ENCODE measurements at places on chromosomes 11 and 22.

DNA sequence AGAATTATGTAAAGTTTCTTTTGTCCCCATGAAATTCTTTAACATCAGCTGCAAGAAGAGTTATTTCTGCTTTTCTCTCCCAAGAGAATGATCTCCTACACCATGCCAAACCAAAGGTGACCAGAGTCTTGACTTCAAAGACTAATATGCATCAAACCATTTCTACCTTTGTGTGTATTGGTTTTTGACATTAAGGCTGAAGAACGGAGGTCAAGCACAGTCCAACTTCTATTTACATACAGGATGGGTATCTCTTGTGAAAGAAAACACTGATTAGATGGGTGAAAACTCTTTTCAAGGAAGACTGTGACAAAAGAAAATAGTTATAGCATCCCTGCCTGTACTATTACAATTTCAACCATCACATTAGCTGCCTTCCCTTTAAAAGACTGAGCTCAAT is 256.3 kb downstream of the CADM1 start:
- no peak for DNase-seq

DNA sequence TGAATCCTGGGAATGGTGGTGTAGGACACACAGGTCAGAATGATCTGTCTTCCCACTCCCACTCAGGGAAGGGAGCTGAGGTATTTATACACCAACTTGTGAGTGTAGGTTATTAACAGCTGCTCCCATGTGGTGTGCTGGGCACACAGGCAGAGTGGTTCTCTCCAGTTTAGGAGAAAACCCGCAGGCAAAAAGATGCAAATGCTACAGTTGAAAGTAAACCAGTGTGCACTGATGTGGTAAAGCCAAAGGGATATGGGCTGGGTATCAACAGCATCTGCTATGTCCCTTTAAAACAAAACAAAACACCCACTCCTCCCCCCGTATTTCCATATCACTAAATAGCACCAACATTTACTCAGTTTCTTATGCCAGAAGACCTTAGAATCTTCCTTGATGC is 75.4 kb upstream of the SYT13 start:
- DNase-seq, result no peak

- DNase-seq, result no peak
Measured at GRCh38 chr11:48216510-48216909, at the start of gene OR4B1. Gene OR4B1, plus strand, starts transcription at chr11:48216810. Its CDS starts 0 bp downstream, at chr11:48216810.

DNA sequence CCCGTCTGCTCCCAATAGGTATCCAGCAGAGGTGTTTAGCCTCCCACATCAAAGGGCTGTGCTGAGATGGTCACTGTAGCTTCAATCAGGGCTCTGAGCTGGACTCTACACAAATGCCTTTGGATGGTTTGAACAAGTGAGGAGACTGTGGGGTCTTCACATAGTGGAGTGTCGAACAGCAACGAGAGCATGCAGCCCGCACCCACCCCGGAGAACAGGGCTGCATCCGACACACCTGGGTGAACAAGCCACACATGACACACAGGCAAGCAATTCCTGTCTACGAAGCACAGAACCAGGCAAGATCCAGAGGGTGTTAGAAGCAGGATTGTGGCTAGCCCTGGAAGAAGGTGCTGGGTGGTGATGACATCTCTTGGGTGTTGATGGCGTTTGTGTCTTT is 58.0 kb upstream of the FGF3 start:
- DNase-seq, result no peak

DNA sequence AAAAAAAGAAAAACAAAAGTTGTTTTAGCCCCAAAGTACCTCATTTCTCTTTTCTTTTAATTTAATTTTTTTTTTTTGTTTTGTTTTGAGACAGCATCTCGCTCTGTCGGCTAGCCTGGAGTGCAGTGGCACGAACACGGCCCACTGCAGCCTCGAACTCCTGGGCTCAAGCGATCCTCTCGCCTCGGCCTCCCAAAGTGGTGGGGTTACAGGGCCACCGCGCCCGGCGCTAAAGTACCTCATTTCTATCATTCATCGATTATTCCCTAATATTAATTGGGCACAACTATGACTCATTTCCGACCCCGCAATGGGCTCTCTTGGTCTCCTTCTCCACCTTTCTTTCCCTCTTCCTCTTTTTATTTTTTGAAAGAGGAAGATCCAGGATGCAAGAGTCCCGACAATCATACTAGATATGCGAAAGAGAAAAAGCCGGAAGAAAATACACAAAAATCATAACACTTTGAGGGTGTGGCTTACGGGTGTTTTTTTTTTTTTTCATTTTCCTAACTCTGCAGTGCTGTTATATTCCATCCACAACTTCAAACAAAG is 475 bp upstream of the AIP start:
- no peak for DNase-seq

GRCh38 chr11:123200264-123200663 is 5.2 kb upstream of the CLMP start:
- DNase-seq, result no peak

DNA sequence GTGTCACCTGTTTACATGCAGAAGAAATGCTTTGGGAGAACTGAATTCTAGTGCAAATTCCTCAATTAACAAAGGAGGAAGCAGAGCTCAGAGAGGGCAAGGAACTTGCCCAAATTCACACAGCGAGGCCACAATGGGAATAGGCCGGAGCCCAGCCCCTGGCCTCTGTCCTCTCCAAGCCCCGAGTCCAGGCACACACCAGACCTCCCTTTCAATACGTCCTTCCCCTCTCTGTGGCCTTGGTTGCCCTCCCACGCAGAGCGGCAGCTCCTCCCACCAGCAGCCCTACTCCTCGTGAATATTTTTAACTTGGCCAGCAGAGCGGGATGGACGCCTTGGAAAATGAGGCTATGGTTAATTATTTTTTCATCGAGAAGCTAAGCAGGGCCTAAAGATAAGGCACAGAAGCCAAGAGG is 1.6 kb upstream of the CARD10 start:
- no peak for DNase-seq

DNA sequence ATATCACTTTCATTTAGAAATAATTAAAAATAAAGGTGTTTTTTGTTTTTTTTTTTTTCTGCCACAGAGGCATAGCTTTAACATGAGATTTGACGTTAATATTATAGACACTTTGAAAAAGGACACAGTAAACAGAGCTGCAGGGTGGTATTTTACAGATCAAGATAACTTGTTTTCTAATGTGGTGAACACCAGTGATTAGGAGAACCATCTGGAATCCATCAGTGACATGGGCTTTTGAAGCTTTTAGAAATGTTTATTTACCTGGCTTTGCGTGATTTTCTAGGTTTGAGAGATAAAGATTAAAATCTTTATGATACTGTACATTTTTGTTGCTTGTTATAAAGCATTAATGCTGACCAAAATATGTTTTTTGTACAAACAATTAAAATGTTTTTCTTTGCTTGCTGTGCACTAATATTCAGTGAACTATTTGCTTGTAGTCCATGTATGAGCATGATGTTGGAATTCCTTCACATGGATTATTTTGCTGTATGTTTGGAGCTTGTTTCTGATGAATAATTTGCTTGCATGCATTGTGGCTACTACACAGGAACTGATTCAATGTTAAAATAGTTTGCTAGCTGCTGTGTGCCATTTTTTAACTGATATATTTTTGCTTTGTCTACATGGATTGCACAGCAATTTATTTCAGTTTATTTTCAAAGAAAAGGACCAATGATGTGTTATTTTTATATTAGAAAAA is 352.1 kb upstream of the NARS2 start:
- DNase-seq, result no peak

DNA sequence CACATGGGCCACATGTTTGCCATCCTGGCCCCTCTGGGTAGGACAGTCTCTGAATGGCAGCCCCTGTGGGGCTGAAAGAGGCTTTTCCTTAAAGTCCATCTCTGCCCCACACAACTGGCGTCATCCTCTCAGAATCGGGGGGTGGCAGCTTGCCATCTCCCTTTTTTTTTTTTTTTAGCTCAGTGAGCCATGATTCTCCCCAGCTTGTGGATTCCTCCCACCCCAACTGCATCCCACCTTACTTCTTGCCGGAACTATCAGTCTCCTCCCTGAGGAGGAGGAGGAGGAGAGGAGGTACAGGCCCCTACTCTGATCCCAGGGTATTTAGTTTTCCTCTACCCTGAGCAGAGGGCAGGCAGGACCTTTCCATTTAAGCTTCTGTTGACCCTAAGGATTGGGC is 3.4 kb downstream of the DGKZ start:
- DNase-seq, result no peak

DNA sequence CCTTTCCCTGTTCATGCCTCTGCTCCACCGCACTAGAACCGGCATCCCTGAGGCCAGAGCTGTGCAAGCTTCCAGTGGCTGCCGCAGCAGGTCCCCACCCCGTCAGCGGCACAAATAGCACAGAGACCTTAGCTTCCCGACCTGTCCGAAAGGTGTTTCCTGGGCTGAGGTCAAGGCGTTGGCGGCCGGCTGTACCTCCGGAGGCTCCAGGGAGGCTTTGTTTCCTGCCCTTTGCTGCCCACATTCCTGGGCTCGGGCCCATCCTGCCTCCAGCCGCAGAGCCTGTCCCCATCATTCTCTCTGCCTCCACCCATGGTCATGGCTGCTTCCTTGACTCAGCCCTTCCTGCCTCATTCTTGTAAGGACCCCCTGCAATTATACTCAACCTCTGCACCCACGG is 31.2 kb downstream of the ARHGAP8 start:
- DNase-seq, result no peak

DNA sequence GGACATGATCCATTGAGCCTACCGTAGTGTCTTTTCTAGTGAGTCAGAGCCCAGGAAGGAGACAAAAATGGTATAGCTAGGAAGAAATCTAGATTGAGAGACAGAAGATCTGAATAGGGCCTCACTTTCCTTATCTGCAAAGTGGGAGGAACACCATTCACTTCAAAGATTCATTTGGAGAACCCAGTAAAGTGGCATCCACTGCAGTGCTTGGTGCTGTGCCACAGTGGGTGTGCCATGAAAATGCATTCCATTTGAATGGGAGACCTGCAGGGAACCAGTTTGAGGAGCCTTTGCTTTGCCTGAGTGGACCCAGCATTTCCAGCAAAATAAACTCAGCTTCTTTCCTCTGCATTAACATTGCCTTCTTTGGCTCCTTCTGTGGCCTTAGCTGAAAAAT is 470.5 kb upstream of the CADM1 start:
- DNase-seq, result no peak

DNA sequence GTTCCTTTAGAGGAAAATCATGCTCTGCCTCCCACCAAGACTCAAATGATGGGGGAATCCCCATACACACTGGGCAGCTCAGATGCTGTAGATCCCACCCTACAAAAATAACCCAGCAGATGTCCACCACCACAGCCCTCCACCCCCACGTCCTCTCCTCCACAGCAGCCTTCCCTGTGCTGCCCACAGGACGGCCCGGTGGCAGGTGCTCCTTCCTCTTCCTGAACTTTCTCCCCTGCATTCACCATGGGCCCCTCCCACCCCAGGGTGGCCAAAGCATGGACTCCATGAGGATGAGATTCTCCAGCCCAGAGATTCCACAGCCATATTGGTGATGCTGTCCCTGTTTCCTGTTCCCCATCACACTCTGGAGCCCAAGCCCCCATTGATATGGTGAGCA is 368.3 kb downstream of the CADM1 start:
- no peak for DNase-seq
